ENCODE measurements at places on chromosomes 1 and 21.

GRCh38 chr1:165431079-165431478 is 13.8 kb downstream of the RXRG start:
- no peak overlapping the region for H3K4me3 ChIP-seq
- H3K4me1 ChIP-seq = peaks cover 6% of the 10 kb centered on the region
- H3K27me3 ChIP-seq = no peaks in the 10 kb centered on the region
- no peaks in the 10 kb centered on the region for H3K36me3 ChIP-seq
- no peak overlapping the region for H3K27ac ChIP-seq

GRCh38 chr1:84410328-84411095 is 12.2 kb downstream of the DNASE2B start:
- no peak overlapping the region for H3K4me3 ChIP-seq
- H3K27ac ChIP-seq = no peak overlapping the region
- no peaks in the 10 kb centered on the region for H3K36me3 ChIP-seq
- no peaks in the 10 kb centered on the region for H3K4me1 ChIP-seq
- DNase-seq = no peak

DNA sequence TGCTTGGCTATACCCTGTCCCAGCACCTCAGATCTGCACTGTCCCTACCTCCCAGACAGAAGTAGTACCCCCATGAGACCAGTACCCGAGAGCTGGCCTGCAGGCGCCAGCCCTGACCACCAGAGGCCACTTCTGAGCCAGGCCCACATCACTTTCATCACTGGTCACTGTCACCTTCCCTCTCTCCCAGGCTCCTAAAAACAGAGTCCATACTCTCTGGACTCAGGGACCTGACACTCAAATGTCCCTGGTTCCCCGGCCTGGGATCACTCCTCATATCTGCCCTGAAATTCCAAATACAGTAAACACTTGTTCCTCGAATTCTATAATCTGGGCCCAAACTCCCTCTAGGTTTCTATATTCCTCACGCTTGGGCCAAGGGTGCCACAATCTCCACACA is 18.7 kb downstream of the TMEM53 start:
- no peaks in the 10 kb centered on the region for H3K4me1 ChIP-seq
- peaks cover 8% of the 10 kb centered on the region for H3K36me3 ChIP-seq
- no peaks in the 10 kb centered on the region for H3K27me3 ChIP-seq
- no peak for DNase-seq

- DNase-seq = no peak
- no peak overlapping the region for H3K4me3 ChIP-seq
- no peaks in the 10 kb centered on the region for H3K4me1 ChIP-seq
- H3K27me3 ChIP-seq = no peaks in the 10 kb centered on the region
Observed at GRCh38 chr1:113298941-113299340, 91.4 kb upstream of the MAGI3 start.

DNA sequence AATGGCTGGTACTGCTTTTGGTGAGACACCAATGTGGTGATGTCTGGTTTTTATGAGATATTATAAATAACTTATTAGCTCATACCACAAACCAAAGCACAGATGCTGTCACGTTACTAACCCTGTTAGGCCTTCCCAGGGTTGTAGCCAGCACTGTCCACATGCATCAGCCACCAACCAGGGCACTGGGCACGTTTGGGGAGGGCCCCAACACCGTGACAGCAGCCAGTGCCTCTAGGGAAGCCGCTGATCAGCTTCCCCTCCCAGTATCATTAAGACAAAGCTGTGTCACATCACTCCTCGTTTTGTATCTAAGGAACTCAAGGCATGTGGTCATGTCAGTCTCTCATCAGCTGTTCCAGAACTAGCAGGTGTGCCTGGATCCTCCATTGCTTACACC is 13.9 kb downstream of the URB1 start:
- DNase-seq = no peak
- no peaks in the 10 kb centered on the region for H3K4me1 ChIP-seq
- H3K4me3 ChIP-seq = no peak overlapping the region
- no peaks in the 10 kb centered on the region for H3K27me3 ChIP-seq
- peaks cover 27% of the 10 kb centered on the region for H3K36me3 ChIP-seq
